ENCODE measurements at places on chromosomes 13 and 19.
A peak's percentile ranks its signal among the peaks of the same experiment; 100 is the strongest.

GRCh38 chr19:9838324-9838723, 3.2 kb downstream of the PIN1 start:
- DNase-seq = no peak

- no peak for DNase-seq
Observed at GRCh38 chr19:48090281-48090802, 20.3 kb downstream of the PLA2G4C start.

DNA sequence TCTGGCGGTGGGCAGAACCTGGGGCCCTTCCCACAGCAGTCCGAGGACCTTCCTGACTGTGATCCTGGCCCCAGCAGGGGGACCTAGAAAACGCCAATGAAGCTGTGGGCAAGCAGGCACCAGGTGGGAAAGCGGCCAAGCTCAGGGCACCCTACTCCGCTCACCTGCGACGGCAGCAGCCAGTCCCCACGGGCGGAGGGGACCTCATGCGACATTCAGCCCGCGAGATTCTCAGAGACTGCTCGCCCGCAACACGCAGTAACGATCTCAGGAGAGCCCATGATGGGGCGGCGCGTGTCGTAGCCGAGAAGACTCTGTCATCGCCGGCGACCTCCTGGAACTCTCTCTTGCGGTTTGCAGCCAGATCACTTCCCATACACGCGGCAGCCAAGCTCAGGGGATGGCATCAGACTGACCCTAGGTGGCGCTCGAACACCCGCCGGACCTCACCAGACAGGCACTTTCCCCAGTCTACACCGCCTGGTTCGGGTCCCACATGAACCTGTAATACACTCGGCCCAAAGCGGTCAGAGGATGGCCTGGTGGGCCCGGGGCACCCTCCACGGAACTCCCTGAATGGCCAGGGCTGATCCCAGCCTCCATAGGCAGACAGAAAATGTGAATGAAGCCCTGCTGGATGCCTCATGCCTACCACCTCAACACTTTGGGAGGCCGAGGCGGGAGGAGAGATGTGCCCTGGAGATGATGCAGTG, 26.5 kb downstream of the MAN2B1 start:
- no peak for DNase-seq

- no peak for DNase-seq
Observed at GRCh38 chr19:50820086-50820485, 3.5 kb downstream of the KLK1 start.

DNA sequence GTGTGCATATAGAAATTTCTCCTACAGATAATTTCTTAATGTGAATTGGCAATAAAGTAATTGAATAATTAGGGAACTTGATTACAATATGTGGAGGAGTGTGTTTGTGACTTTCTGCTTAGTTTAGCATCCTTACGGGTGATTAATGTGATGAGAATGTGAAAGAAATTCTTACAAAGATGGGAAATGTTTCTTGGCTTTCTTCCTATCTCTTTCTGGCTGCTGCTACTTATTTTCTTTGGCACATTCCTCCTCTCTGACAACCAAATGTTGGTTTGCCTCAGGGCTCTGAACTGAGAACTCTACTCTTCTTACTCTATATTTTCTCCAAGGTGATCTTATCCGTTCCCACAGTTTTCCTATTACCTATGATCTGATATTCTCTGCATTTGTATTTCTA, 300.1 kb downstream of the TBC1D4 start:
- DNase-seq = no peak

DNA sequence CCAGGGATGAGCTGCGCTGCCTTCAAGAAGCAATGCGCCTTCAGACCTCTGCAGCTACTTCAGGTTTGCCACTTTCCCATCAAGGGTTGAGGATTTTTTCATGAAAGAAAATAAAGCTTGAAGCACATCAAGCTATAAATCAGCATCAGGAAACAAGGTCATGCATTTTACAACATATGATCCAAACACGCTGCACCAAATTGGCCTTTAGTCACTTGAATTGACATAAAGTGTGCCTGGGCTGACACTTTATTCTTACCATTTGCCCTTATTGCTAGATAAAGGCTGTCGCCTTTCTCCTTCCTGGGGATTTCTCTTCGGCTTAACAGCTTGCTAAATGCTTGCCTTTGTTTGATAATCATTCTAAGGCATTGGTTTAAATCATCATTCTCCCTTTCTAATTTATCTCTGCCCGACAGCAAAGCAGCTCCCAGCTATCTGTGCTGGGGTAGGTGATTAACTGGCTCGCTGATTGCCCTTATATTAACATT, 87.7 kb downstream of the LHFPL6 start:
- DNase-seq = no peak

- no peak for DNase-seq
Observed at GRCh38 chr19:41395355-41395754, 1.8 kb downstream of the EXOSC5 start.

GRCh38 chr13:51041126-51041525, 69.9 kb downstream of the C13orf42 start:
- no peak for DNase-seq

- DNase-seq = no peak
Observed at GRCh38 chr13:73168953-73169401, 110.2 kb downstream of the KLF5 start.

- no peak for DNase-seq
Observed at GRCh38 chr19:5592531-5593342, 25.0 kb upstream of the TINCR start.

DNA sequence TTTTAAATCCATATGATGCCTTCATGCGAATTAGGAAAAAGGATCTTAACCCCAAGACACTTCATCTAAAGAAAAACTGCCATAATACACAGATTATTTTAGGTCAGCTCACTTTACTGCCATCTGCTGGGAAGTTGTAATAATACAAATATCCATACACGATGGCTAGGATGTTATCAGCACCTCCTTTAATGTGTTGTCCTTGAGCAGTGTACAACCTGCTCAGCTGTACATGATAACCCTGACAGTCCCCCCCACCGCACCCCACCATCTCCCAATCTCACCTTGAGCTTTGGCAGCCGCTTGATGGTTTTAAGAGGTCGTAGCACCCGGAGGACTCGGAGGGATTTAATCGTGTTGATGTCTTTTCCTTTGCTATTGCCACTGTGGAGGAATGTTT, 112.2 kb downstream of the IER2 start:
- DNase-seq = no peak

DNA sequence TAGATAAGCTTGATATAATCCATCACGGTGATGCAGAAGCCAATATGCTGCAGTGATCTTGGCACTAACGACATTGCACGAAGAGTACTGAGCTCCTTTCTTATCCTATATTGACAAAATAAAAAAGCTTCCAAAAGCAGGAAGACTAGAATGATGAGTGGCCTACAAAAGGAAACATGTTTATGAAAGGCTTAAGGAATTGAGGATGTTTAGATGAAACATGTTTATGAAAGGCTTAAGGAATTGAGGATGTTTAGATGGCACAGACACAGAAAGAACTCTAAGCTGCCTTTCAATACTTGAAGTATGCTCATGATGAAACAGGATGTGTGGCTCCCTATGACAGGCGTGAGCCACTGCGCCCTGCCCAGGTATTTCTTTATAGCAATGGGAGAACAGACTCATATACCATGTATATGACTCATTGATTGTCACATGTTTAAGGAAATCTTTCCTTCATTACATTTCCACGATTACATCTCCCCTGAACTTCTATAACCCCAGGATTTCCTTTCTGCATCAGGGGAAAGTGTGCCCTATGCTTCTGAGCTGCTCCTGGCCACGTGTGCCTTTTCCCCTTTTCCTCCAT, 690.8 kb upstream of the ARGLU1 start:
- no peak for DNase-seq

GRCh38 chr13:98534821-98535220, 42.1 kb downstream of the STK24 start:
- DNase-seq = no peak

DNA sequence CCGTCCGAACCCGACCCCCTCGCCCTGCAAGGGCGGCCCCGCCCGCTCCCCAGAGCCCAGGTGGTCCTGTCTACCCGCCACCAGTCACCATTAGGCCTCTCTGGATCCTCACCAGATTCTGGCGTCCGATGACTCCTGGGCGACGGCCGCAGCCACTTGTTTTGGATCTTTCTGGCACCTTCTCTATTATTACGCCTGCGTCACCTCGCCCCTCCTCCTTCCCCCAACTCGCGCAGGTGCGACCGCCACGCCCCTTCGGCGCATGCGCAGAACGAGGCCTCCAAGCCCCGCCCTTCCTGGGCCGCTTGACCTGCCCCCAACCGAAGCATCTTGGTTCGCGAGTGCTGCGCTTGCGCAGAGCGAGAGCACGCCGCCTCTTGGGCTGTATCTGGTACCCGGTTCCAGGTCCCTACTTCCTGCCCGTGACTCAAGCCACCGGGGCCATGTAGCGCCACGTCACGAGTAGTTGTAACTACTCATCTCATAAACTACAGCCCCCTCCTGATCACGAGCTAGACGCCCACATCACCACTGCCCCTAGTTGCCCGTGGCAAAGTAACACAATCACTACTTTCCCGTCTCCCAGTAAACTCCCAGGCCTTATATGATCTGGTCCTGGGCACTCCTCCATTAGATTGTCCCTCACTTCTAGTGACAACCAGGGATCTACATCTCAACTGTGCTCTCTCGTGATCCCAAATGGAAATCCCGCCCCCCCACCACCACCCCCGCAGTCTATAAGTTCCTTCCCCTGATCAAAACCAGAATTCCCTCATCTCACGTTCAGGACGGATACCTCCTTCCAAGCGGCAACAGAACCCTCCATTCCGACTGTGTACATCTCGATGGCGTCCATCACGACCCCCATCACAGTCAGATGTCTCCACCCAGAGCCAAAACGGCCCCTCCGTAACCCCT, at the start of gene DEDD2:
Gene DEDD2, minus strand, starts transcription at position 158 of the 918 bp plus-strand sequence. CDS start 670 bp downstream, outside the sequence.
- DNase-seq = peak; percentile 99
